CD8-positive, alpha-beta memory T cell (primary cell): ENCODE measurements at places on chromosomes 1 and 21.

- peaks cover 6% of the 10 kb centered on the region for H3K27me3 ChIP-seq
- no peak for DNase-seq
- H3K36me3 ChIP-seq, result no peaks in the 10 kb centered on the region
- peaks cover 21% of the 10 kb centered on the region for H3K4me1 ChIP-seq
- no peak overlapping the region for H3K4me3 ChIP-seq
Measured at GRCh38 chr1:212637902-212638301, 29.3 kb downstream of the ATF3 start.

- no peak overlapping the region for H3K27ac ChIP-seq
- no peaks in the 10 kb centered on the region for H3K4me1 ChIP-seq
- DNase-seq, result no peak
- no peaks in the 10 kb centered on the region for H3K27me3 ChIP-seq
Measured at GRCh38 chr1:37055631-37056030, 21.3 kb upstream of the GRIK3 start.

DNA sequence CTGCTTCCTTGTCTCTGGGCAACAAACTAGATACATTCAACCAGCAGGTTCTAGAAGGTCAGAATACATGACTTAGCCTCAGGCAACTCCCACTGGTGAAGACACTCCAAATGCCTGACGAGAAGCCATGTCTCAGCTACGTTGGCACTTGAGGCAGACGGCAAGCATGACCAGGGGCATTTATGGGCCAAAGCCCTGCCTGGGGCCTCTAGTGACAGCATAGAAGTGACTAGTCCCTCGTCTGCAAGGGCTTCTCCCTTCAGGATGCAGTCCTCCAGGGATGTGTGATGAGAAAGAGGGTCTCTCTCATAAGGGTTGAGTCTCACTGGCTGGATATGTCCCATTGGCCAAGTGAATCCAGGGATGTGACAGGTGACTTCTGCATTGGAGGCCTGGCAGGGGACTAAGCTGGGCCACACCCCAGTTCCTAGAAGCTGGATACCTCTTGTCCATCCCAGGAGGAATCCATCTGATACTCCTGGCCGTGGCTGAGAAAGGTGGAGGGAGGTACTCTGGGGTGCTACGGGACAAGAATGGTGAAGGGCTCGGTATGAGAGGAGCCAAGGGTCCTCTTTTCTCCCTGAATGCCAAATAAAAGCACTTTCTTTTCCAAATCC lies 148.6 kb upstream of the HMGB4 start:
- no peaks in the 10 kb centered on the region for H3K4me1 ChIP-seq
- H3K27me3 ChIP-seq, result no peaks in the 10 kb centered on the region
- no peak overlapping the region for H3K4me3 ChIP-seq
- H3K27ac ChIP-seq, result no peak overlapping the region

DNA sequence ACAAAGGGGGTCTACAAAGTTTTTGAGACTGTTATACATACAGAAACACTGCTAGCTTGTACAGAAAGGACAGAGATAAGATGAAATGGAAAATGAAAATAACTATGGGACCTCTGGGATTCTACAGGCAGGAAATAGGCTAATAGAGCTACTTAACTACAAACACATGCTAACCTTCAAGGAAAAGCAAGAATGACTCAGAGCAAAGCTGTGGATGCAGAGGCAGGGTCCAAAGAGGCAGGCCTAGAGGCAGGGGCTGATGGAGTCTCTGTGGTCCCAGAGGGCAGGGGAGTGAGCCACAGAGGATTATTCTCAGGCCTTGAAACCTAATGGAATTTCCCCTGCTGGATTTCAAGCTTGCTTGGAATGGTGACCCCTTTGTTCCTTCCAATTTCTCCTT lies 18.7 kb upstream of the GOLT1A start:
- H3K4me3 ChIP-seq, result no peak overlapping the region
- no peaks in the 10 kb centered on the region for H3K27me3 ChIP-seq
- no peak overlapping the region for H3K27ac ChIP-seq
- DNase-seq, result no peak
- no peaks in the 10 kb centered on the region for H3K4me1 ChIP-seq
- H3K36me3 ChIP-seq, result no peaks in the 10 kb centered on the region

DNA sequence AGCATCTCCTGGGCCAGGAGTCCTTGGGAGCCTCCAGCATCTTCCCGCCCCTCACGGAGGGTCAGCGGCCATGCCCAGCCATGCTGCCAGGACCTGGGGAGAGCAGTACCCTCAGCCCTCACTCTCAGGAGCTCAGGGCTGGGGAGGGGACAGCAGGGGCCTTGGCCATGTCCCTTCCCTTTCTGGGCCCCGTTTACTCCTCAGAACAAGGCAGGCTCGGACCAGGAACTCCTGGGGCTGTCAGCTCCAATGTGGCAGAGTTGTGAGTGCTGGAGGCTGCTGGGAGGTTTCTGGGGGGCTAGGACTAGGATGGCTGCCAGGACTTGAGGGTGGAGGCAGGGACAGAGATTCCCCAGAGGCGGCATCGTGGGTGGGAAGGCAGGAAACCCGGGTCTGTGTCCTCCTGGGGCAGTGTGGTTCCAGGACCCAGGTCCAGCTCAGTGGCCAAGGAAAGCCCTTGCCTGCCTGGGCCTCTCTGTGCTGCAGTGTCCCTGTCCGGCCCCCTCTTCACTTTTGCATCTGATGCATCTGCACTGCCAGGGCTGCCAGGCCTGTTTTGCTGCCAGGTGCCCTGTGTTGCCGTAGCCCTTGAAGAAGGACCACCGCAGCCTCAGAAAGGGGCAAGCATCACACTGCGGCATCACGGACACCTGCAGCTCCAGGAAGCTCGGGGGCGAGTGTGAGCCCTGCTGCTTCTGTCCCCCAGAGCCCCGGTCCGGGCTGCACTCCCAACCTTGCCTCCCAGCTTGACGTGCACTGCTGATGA lies 223.9 kb downstream of the CAMTA1 start:
- H3K36me3 ChIP-seq, result no peaks in the 10 kb centered on the region
- H3K4me1 ChIP-seq, result no peaks in the 10 kb centered on the region
- H3K4me3 ChIP-seq, result no peak overlapping the region
- H3K27me3 ChIP-seq, result no peaks in the 10 kb centered on the region
- no peak overlapping the region for H3K27ac ChIP-seq

- H3K36me3 ChIP-seq, result no peaks in the 10 kb centered on the region
- no peak overlapping the region for H3K27ac ChIP-seq
- H3K27me3 ChIP-seq, result no peaks in the 10 kb centered on the region
- no peak overlapping the region for H3K4me3 ChIP-seq
- no peak for DNase-seq
Measured at GRCh38 chr1:16117369-16117768, 38.5 kb downstream of the EPHA2 start.

DNA sequence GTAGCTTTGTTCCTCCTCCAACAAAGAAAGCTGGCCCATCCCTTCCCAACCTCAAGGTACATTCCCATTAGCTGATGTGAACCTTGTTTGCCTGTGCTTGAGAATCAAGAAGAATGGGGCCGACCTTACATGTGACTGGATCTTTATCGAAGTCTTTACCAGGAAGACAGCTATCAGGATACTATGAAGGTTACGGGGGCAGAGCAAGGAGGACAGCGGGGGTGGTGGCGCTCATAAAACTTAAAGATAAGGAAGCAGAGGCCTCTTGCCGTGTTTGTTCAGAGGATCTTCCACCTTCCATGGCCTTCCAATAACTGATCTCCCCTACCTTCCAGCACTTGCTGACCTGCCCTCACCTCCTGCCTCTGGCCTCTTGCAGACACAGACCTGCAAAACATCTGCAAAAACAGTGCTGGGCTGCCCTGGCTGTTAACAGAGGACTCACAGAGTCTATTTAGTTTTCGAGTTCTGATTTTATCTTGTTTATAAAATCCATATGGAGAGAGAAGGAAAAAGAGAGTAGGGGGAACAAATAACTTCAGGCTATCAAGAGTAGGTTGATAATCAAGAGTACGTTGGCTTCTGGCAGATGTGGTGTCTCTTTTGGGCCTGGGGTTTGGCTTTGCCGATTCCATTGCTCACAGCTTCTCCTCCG lies 198.0 kb downstream of the HUNK start:
- H3K27me3 ChIP-seq, result no peaks in the 10 kb centered on the region
- no peaks in the 10 kb centered on the region for H3K4me1 ChIP-seq
- no peaks in the 10 kb centered on the region for H3K36me3 ChIP-seq
- DNase-seq, result no peak
- H3K4me3 ChIP-seq, result no peak overlapping the region
- H3K27ac ChIP-seq, result no peak overlapping the region

GRCh38 chr21:34979383-34979782 lies 69.7 kb downstream of the RUNX1 start:
- H3K4me1 ChIP-seq, result peaks cover 70% of the 10 kb centered on the region
- no peak for DNase-seq
- H3K27ac ChIP-seq, result no peak overlapping the region
- no peak overlapping the region for H3K4me3 ChIP-seq
- H3K27me3 ChIP-seq, result no peaks in the 10 kb centered on the region
- no peaks in the 10 kb centered on the region for H3K36me3 ChIP-seq

DNA sequence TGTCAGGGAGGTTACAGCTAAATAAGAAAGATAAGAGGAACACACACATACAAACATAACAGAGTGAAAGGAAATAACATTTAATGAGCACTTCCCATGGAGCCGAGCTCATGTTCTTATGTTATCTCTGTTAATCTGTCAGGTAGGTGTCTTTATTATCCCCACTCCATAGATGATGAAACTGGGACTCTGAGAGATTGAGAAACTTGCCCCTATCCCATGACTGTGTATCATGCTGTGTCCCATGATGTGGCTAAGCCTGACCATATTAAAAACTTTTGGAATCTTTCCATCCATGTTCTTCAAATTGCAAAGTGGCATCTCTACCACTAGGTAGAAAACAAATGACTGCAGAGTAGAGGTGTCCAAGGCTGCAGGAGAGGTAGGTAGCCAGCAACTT lies 285.2 kb upstream of the SGIP1 start:
- no peaks in the 10 kb centered on the region for H3K36me3 ChIP-seq
- DNase-seq, result no peak
- H3K27me3 ChIP-seq, result no peaks in the 10 kb centered on the region
- peaks cover 21% of the 10 kb centered on the region for H3K4me1 ChIP-seq

DNA sequence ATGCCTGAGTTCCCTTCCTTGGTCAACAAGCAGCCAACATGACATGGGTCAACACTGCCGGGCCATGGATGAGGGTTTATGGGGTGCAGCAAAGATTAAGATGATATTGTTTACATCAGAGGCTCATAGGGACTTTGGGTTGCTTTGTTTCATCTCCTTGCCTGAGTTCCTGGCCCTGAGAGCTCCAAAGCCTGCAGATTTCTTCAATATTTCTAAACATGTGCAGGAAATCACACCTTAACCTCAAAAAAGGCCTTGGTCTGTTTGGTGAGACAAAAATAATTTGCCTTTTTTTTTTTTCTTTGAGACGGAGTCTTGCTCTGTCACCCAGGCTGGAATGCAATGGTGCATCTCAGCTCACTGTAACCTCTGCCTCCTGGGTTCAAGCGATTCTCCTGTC lies 876 bp downstream of the SLAMF8 start:
- no peaks in the 10 kb centered on the region for H3K27me3 ChIP-seq
- H3K4me1 ChIP-seq, result peaks cover 57% of the 10 kb centered on the region
- H3K27ac ChIP-seq, result peak overlapping the region; percentile 39
- no peaks in the 10 kb centered on the region for H3K36me3 ChIP-seq
- peak overlapping the region; percentile 38 for H3K4me3 ChIP-seq
- DNase-seq, result no peak

GRCh38 chr1:209430107-209430506 lies 153.4 kb upstream of the CAMK1G start:
- no peaks in the 10 kb centered on the region for H3K27me3 ChIP-seq
- no peaks in the 10 kb centered on the region for H3K36me3 ChIP-seq
- no peak for DNase-seq
- H3K4me3 ChIP-seq, result no peak overlapping the region

GRCh38 chr21:27477296-27477695 lies 510.4 kb upstream of the ADAMTS5 start:
- no peaks in the 10 kb centered on the region for H3K27me3 ChIP-seq
- H3K4me3 ChIP-seq, result no peak overlapping the region
- H3K36me3 ChIP-seq, result no peaks in the 10 kb centered on the region
- no peak for DNase-seq
- no peaks in the 10 kb centered on the region for H3K4me1 ChIP-seq
- no peak overlapping the region for H3K27ac ChIP-seq

GRCh38 chr1:205423814-205424399 lies 2.1 kb upstream of the LEMD1 start:
- H3K4me3 ChIP-seq, result no peak overlapping the region
- H3K27ac ChIP-seq, result no peak overlapping the region
- H3K27me3 ChIP-seq, result no peaks in the 10 kb centered on the region
- no peaks in the 10 kb centered on the region for H3K36me3 ChIP-seq
- no peaks in the 10 kb centered on the region for H3K4me1 ChIP-seq
- DNase-seq, result no peak

- DNase-seq, result no peak
- no peak overlapping the region for H3K4me3 ChIP-seq
- no peaks in the 10 kb centered on the region for H3K4me1 ChIP-seq
Measured at GRCh38 chr1:54791880-54792522, 9.1 kb downstream of the TTC22 start.

- no peak for DNase-seq
- no peaks in the 10 kb centered on the region for H3K27me3 ChIP-seq
- no peaks in the 10 kb centered on the region for H3K36me3 ChIP-seq
- no peak overlapping the region for H3K27ac ChIP-seq
- peaks cover 19% of the 10 kb centered on the region for H3K4me1 ChIP-seq
Measured at GRCh38 chr1:212430955-212431394, 1.7 kb upstream of the NENF start.

DNA sequence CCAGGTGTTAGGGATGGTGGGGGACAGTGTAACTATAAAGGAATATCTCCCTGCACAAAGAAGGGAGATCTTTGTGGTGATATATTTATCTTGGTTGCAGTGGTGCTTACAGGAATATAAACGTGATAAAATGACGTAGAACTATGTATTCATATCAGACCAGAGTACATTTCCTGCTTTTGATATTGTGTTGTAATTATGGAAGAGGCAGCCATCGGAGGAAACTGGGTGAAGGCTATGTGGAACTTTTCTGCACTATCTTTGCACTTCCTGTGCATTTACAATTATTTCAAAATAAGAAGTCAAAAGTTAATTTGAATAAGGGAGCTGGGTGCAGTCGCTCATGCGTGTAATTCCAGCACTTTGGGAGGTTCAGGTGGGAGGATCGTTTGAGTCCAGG lies 37.6 kb downstream of the NDUFS5 start:
- no peaks in the 10 kb centered on the region for H3K27me3 ChIP-seq
- no peak overlapping the region for H3K4me3 ChIP-seq
- H3K36me3 ChIP-seq, result no peaks in the 10 kb centered on the region
- H3K27ac ChIP-seq, result no peak overlapping the region
- no peaks in the 10 kb centered on the region for H3K4me1 ChIP-seq

- peaks cover 32% of the 10 kb centered on the region for H3K36me3 ChIP-seq
- no peak overlapping the region for H3K27ac ChIP-seq
- H3K4me1 ChIP-seq, result no peaks in the 10 kb centered on the region
- DNase-seq, result no peak
Measured at GRCh38 chr1:89051955-89052312, 13.1 kb downstream of the GBP1 start.
